ENCODE measurements at places on chromosomes 5 and 9.

DNA sequence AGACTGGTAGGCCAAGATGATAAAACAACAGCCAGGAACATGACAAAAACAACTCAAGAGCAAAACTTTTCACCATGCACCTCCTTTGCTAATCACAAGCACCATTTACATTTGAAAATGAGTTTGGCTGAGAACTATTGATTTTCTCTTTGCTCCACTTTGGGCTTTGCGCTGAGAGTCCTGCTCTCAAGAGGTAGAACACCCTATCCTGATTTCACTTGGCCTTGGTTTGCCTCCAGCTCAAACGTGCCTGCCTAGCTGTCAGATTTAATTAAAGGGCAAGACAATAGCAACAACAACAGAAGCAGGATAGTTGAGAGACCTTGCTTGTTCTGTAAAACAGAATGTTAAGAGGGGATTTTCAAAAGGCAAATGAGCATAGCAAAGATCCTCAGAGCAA is 128.2 kb upstream of the ASTN2 start:
- no peak for DNase-seq

GRCh38 chr5:65482296-65482735 is 596 bp upstream of the ADAMTS6 start:
- no peak for DNase-seq

GRCh38 chr9:106634183-106634582 is 228.8 kb upstream of the ZNF462 start:
- no peak for DNase-seq

GRCh38 chr5:24059006-24059405 is 551.6 kb downstream of the PRDM9 start:
- DNase-seq: no peak

DNA sequence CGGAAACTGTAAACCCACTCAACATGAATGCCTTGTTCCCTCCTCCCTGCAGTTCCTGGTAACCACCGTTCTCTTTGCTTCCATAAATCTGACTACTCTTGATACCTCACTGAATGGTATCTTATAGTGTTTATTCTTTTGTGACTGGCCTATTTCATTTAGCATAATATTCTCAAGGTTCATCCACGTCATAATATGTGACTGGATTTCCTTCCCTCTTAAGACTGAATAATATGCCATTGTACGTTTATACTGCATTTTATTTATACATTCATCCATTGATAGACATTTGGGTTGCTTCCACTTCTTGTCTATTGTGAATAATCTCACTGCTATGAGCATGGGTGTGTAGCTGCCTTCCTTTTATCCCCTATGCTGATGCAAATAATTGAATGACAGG is 253.3 kb upstream of the SMARCA2 start:
- no peak for DNase-seq

DNA sequence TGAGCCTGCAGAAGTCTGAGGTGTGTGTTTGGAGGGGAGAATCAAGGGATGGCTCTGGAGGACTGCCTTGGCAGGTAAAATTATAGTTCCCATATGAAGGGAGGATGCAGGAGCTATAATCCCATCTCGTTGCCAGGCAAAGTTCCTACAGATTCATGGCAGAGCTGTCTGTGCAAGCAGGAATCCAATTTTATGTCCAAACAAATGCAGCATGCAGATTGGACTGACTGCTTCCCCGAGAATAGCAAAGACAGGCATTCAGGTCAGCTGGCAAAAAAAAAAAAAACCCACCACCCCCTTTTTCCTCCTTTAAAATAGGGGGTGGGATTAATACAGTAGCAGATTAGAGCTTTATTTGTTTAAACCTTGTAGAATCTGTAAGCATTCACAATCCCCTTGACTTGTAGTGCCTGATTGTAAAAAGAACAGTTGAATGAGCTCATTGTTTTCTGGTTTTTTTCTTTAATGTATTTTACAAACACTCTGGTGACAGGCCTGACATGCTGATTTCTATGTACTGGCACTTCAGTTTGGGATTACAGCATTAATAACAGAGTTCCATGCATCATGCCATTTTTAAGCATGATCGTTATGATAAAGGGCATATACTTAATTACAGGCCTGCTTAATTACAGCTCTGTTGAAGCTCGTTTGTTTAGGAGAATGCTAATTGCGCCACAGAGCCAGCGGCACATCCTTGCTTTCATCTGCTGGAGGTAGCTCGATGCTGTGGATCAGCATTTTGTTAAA is 141.4 kb upstream of the LMX1B start:
- no peak for DNase-seq

DNA sequence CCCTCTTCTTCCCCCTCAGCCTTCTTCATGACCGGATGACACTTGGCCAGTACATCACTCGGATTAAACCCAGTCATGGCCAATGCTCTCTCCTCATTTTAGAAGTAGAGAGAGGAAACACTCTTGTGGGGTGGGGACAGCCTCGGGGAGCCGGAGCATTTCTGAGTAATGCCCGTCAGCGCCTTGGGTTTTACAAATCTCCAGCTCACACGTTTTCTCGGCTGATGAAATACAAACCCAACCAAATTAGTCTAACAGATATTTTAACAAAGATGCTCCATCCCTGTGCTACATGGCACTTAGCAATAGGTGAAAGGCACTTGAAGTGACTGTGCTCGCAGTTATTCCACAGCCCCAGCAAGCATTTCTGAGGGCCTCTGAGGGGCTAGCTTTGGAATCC is 51.7 kb downstream of the ZNF366 start:
- DNase-seq: no peak

DNA sequence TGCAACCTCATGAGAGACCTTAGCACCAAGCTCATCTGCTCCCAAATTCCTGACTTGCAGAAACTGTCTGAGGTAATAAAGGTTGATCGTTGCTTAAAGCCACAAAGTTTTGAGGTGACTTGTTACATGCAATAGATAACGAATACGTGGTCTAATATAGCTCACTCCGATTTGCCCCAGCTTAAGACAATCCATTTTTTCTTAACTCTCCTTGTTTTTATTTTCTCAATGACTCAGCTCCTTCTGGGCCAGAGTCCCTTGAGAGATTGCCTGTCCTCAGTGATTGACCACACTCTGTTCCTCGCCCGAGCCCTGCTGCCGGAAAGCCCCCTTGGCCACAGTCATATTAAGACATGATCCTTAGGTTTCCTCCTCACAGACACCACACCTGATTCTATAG is 63.7 kb upstream of the FANCC start:
- DNase-seq: no peak

DNA sequence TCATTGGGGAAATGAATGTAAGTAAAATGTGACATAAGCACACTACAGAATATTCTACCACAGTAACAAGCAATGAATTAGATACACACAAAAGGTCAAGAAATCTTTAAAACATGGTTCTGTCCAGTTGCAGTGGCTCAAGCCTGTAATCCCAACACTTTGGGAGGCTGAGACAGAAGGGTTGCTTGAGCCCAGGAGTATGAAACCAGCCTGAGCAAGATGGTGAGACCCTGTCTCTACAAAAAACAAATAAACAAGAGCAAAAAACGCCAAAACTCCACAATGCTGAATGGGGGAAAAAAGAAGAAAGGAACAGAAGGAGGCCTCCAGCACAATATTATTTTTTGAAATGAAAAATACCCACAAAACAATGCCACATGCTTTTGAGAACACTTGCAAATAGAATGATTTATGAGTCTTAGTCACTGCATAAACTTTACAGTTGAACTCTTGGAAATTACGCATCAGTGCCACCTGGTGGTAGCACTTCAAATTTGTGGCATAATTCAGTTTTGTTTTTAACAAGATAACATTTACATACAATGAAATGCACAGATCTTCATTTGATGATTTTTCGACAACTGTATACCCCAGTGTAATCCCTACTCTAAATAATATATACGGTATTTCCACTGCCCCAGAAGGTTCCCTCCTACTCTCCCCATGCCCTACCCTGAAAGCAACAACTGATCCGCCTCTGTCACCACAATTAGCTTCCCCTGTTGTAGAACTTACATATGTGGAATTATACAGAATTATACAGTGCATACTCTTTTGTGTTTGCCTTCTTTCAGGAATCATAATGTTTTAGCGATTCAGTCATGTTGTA is 14.4 kb upstream of the SPINK4 start:
- DNase-seq: peak; percentile 80

DNA sequence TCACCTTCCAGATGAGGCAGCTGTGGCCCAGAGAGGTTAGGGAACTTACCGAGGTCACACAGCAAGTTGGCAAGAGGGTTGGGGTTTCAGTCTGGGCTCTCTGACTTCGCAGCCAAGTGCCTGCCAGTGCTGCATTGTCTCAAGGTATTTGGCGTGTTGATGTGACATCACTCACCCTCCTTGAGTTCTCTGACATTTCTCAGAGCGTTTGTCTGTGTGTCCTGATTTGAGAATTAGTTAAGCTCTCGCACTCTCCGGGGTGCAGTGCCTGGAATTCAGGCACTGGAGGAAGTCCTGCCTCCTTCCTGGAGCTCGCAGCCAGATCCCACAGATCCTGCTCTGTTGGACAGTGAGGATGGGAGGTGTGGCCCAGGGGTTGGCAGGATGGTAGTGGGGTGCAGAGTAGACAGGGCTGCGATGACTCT is 25.7 kb downstream of the WWC1 start:
- no peak for DNase-seq

DNA sequence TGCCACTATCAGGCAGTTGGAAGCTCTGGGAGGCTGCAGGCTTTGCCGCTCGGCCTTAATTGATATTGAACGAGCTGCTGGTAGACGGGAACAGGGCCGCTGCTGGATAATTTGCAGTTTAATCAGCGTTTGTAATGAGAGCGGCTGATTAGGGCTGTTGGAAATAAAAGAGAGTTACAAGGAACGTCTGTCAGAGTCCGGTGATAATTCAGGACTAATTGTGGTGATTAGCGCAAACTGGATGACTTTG is 68.2 kb upstream of the TBCA start:
- no peak for DNase-seq

GRCh38 chr9:124140941-124141568 is 116.7 kb upstream of the NEK6 start:
- no peak for DNase-seq

DNA sequence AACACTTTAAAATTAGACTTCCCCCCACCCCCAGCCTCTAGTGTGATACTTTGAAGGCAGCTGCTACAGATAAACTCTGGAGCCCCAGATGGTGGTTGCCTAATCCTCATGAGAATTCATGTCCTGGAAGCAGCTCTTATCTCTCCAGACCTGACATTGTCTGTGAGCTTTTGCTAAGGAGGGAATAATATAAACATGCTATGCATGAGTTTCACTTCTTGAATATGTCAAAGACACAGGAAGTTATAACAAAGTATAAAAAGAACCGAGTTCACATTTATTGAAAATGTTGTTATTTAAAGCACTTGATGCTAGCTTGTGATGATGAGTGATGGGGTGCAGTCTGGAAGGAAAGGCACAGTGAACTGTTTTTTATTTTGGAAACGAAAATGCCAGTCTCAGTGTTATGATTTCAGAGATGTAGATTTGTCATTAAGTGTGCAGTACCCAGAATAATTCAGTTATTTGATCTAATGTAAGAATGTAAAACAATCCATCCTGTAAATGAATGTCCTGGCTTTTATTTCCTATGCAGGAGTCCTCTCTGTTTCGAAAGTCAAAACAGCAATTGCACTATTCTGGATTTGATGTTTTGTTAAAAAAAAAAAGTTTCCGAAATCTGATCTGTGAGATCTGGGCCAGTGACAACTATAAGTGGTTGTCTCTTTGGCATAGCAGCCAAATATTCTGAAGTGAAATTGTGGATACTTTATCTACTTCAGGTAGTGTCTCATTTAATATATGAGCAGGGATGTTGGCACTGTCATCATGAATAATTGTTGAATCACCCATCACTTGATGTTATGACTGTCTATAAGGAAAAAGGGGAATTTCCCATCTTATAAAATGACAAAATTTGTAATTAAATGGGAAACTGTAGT is 77.0 kb downstream of the ZCCHC7 start:
- no peak for DNase-seq

- no peak for DNase-seq
These were observed 63.4 kb upstream of the RNU6ATAC start for GRCh38 chr9:134227451-134228411.

GRCh38 chr5:171600741-171601265 is 181.4 kb downstream of the FGF18 start:
- no peak for DNase-seq

GRCh38 chr5:127055880-127056653 is 17.2 kb downstream of the C5orf63 start:
- DNase-seq: no peak

DNA sequence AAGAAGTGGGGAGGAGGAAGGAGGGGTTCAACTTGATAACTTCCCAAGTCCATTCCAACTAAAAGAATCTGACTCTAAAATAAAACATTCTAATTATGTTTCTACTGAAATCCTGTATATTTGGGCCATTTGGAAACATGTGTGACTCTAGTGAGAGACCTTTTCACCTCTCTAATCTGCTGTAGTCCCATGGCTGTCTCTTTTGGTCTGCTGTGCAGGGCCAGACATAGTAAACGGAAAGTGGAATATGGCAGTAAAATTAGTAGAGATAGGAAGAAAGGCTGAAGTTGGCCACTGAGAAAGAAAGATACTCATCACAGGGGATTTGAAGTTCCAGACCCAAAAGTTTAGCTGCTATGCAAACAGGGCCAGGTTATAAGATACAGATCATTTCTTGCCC is 15.9 kb downstream of the RFX3 start:
- DNase-seq: no peak

- no peak for DNase-seq
These were observed 31.0 kb downstream of the TTC1 start for GRCh38 chr5:160039810-160040470.

DNA sequence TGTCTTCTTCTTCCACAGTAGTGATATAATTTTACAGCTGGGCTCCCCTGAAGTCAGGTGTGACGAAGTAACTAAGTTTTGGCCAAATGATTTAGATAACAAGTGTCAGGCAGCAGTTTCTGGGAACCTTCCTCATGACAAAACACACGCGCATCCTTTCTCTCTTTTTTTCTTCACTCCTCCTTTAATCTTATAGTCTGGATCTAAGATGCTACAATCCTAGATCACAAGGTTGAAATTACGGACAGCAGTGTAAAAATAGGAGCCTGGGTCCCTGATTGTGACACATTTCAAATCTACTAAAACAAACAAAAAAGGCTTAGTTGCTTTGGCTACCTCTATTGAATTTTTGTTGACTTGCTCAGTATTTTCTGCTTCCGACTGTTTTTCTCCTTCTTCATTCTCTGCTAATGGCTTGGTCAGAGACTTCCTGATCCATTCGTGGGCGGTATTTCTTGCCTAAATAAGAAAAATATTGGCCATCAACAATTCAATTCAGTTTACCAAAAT is 36.1 kb downstream of the FAM114A2 start:
- DNase-seq: no peak

Data from activated CD4-positive, alpha-beta memory T cell treated with anti-CD3 and anti-CD28 coated beads for 36 hours (primary cell).